ENCODE measurements at places on chromosomes 3 and 15.
A peak's percentile ranks its signal among the peaks of the same experiment; 100 is the strongest.

- H3K36me3 ChIP-seq: no peaks in the 10 kb centered on the region
- no peaks in the 10 kb centered on the region for H3K4me1 ChIP-seq
- no peak overlapping the region for H3K27ac ChIP-seq
- no peaks in the 10 kb centered on the region for H3K27me3 ChIP-seq
- no peak overlapping the region for H3K4me3 ChIP-seq
These were observed 6.4 kb upstream of the DNAAF4 start for GRCh38 chr15:55514414-55514850.

GRCh38 chr3:56997675-56998074, 62.8 kb upstream of the SPATA12 start:
- no peaks in the 10 kb centered on the region for H3K27me3 ChIP-seq
- H3K27ac ChIP-seq: no peak overlapping the region

GRCh38 chr3:49805367-49805782, 2.3 kb downstream of the INKA1 start:
- peak overlapping the region; percentile 85 for H3K27ac ChIP-seq
- H3K4me3 ChIP-seq: no peak overlapping the region
- no peaks in the 10 kb centered on the region for H3K27me3 ChIP-seq
- DNase-seq: no peak

- H3K36me3 ChIP-seq: no peaks in the 10 kb centered on the region
- no peak for DNase-seq
- H3K27me3 ChIP-seq: no peaks in the 10 kb centered on the region
- H3K27ac ChIP-seq: no peak overlapping the region
- H3K4me1 ChIP-seq: no peaks in the 10 kb centered on the region
These were observed 187.0 kb downstream of the CDIN1 start for GRCh38 chr15:36766449-36766848.
